ENCODE measurements at places on chromosomes 3 and 15.

GRCh38 chr3:176920766-176921160, 276.5 kb downstream of the TBL1XR1 start:
- no peak for DNase-seq

- no peak for DNase-seq
These were observed 10.2 kb upstream of the HTR3C start for GRCh38 chr3:184042617-184043016.

DNA sequence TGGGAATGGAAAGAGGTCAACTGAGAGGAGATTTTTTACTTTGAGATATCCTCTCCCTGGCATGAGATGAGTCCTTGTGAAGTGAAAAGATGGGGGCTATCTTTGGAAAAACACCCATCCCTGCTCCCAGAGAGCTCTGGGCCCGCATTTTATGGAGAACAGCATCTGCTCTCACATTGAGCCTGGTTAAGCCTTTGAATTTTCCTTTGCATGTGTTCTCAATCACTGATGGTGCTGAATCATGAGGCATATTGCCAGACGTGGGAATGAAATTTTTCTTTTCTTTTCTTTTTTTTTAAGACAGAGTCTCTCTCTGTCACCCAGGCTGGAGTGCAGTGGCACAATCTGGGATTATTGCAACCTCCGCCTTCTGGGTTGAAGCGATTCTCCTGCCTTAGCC, 24.4 kb downstream of the TMEM45A start:
- DNase-seq, result no peak

GRCh38 chr3:6680119-6680806, 180.7 kb upstream of the GRM7 start:
- no peak for DNase-seq

DNA sequence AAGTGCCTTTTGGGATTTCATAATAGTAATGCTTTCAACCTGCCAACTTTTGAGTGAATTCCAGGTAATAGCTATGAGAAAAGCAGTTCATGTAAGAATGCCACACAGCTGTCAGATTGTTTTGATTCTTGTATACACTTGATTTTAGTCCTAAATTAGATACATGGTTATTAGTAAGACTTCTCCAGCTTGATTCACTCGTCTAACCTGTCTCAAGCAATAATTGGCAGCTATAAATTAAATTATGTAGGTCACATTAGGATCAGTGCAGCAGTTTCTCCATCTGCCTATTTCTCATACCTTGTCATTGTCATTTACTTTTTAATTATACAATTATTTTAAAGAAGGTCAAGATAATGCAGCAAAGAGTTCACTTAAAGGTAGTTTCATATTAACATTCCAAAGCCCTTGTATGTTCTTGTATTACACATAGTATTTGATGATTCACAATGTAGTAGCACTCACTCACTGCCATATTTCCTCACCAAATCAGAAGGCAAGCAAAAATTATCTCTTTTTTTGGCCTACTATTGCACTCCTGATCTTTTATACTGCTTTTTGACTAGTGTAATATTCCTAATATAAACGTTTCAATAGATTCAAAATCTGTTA, 10.9 kb upstream of the CRYBG3 start:
- DNase-seq, result no peak
